ENCODE measurements at places on chromosomes 4 and X.

DNA sequence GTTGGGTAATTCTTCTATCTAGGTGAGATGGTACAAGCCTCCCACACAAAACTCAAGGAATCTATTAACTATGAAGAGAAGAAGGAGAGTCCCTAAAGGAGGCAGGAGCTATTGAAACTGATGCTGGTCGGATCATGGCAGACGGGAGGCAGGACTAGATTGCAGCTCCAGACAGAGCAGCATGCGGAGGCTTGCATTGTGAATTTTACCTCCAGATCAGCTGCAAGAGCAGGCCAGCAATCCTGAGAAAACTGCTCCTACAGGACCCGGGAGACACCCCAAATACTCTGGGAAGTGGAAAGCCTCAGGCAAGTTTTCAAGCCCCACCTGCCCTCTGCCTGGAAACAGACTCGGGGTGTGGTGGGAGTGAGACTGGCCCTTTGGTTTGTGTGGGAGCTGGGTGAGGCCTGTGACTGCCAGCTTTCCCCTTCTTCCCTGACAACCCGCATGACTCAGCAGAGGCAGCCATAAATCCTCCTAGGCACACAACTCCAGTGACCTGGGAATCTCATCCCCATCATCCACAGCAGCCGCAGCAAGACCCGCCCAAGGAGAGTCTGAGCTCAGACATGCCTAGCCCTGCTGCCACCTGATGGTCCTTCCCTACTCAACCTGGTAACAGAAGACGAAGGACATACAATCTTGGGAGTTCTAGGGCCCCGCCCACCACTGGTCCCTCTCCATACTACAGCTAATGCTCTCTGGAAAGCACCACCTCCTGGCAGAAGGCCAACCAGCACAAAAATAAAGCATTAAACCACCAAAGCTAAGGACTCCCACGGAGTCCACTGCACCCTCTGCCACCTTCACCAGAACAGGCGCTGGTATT is 30.9 kb downstream of the GATB start:
- DNase-seq, result no peak

GRCh38 chr4:146787731-146788130 is 149.0 kb downstream of the POU4F2 start:
- no peak for DNase-seq

GRCh38 chr4:155114790-155115189 is 93.6 kb upstream of the NPY2R start:
- DNase-seq, result no peak

DNA sequence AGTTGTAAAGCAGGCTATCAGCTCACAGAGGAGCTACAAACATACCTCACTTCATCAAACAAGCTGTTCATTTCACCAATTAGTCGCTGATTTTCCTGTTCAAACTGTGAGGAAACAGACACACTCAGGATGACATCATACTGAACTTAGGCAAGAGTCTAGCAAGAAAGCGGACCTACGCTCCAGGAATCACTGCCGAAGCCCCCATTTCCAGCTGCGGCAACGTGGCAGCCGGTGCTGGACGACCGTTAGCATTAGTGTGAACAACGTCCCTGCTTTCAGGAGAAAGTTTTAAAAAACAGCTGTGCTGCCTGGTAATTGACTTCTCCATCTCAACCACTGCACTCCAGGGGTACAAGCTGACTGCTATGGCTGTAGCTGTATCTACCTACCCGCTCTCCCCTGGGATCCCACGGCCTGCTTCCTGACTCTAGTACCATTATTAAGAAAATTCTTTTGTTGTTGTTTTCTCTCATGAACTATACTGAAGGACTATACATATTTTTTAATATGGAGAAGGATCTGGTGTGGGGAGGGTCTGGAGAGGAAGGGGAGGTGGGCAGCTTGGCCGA is 38.3 kb downstream of the NSG1 start:
- no peak for DNase-seq

- no peak for DNase-seq
Observed at GRCh38 chr4:30973993-30974392, 253.8 kb downstream of the PCDH7 start.

- DNase-seq, result peak; percentile 50
Observed at GRCh38 chr4:71229477-71230270, 109.1 kb upstream of the SLC4A4 start.

DNA sequence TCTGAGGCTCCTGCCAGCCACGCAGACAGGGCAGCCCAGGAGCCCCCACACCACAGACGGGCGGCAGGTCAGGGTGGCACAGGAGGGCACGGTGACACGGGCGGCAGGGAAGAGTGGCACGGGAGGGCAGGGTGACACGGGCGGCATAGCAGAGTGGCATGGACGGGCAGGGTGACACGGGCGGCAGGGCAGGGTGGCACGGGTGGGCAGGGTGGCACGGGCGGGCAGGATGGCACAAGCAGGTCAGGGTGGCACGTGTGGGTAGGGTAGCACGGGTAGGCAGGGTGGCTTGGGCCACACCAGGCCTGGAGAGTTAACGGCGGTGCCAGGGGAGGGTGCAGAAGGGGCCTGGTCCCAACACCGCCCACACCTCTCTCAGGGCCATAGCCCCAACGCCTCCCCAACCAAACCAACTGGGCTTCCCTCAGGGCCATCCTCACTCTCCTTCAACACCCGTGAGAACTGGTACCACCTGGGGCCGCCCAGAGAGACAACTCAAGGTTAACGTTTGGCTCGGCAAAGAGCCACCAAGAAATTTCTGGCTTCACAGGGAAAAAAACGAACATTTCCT is 3.4 kb downstream of the CTBP1 start:
- DNase-seq, result no peak

- no peak for DNase-seq
Observed at GRCh38 chrX:19183761-19184477, 61.7 kb upstream of the ADGRG2 start.

GRCh38 chr4:907103-907400 is 25.1 kb downstream of the GAK start:
- DNase-seq, result no peak

GRCh38 chr4:96483308-96484030 is 643.6 kb downstream of the PDHA2 start:
- no peak for DNase-seq

- DNase-seq, result no peak
Observed at GRCh38 chr4:73281982-73282381, 23.4 kb upstream of the ANKRD17 start.

GRCh38 chr4:189022440-189023035 is 883.3 kb downstream of the TRIML1 start:
- no peak for DNase-seq

- DNase-seq, result no peak
Observed at GRCh38 chr4:119678761-119679160, 50.2 kb upstream of the PDE5A start.

- no peak for DNase-seq
Observed at GRCh38 chr4:3079694-3080123, 5.2 kb downstream of the HTT start.

DNA sequence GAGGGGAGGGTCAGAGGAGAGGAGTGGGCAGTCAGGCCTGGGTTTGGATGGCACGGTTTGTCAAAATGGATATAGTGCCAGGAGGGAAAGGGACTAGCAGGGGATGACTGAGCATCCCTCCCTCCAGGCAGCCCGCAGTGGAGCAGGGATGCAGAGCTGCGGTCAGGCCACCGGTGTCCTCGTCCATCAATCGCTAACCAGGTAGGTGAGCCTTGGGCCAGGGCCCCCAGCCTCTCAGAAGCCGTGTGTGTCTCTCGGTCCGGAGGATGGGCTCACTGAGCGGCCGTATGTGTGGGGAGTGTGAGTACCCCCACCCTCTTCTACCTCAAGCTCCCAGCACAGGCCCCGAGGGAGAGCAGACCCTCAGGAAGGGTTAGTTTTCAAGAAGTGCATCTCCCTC is 538 bp upstream of the CYTL1 start:
- no peak for DNase-seq

- peak; percentile 36 for DNase-seq
Observed at GRCh38 chr4:98482847-98483806, 175.3 kb downstream of the TSPAN5 start.

- no peak for DNase-seq
Observed at GRCh38 chr4:123941306-123941705, 544.7 kb downstream of the SPRY1 start.

DNA sequence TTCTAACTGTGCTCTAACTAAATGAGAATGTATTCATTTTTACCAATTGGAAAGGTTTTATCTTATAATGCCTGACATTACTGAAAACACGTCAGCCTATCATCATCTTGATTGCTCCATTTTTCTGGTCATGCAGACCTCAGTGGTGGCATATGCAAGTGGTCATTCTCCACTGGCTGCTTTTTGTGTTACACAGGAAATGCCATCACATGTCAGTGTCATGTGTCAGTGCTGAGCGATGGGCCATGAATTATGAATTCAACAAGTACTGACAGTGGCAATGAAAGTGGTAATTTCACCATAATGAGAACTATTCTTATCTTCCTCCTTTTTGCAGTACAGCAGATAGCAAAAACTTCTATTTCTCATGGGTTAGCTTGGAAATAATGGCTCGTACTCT is 190.5 kb downstream of the PACRGL start:
- DNase-seq, result no peak

DNA sequence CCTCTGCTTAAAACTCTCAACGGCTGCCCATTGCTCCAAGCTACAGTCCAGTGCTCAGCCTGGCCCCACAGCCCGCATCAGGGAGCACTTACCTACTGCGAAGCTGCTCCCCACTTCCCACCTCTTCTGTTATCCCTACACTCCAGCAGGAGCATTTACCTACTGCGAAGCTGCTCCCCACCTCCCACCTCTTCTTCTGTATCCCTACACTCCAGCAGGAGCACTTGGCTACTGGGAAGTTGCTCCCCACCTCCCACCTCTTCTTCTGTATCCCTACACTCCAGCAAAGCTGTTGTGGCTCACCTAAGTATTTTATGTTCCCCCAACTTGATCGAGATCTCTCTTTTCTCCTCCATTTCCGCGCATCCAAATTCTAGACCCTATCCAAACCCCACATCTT is 563.3 kb upstream of the ZFP42 start:
- DNase-seq, result no peak

DNA sequence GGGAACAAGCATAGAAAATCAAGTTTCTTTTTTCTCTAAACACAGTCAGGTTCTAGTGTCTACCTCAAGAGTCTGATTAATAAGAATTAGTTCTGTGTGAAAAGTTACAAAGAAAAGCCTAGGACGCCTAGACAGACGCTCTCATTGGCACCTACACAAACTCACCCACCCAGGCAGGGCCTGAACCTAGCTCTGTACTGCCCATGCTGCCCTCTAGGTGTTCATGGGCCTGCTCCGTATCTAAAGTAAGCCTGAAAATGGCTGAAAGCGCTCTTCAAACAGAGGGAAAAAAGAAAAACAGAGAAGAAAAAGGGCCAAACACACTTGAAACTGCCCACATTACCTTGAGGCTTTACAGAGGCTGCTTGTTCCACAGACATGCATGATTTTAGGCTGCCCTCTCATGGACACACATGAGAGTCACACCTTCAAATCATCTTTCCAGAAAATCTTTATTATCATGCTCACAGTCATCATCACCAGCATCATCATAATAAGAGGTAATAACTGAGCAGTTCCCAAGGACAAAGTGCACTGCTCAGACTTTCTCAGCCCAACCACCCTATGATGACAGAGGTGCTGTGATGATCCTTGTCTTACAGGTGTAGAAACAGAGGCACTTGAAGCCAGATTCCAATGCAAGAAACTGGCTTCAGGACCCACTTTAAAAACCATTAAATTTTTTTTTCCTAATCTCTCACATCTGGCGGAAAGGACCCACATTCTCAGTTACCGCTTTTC is 49.6 kb downstream of the MAP7D2 start:
- DNase-seq, result no peak

DNA sequence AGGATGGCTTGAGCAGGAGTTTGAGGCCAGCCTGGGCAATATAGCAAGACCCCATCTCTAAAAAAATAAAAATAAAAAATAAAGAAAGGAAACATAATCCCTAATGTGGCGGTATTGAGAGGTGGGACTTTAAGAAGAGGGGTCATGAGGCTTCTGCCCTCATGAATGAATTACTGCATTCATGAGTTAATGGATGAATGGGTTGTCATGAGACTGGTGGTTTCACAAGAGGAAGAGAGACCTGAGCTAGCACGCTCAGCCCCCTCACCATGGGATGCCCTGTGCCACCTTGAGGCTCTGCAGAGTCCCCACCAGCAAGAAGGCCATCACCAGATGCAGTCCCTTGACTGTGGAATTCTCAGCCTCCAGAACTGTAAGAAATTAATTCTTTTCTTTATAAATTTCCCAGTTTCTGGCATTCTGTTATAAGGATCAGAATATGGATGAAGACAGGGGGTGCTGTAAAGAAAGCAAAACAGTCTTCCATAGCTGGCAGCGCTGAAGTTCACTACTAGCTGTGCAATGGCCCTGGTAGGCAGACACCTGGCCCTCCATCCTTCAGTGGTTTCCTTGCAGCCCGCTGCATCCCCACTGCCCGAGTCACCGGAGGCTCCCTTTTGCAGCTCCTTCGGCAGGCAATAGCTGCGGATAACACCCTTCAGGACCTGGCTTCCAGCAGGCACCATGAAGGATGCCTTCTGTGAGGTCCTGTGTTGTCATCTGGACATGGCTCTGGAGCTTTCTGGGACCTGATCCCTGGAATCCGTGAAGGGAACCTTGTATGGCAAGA is 44.8 kb upstream of the NSG1 start:
- DNase-seq, result no peak

GRCh38 chr4:125985856-125986255 is 671.1 kb downstream of the FAT4 start:
- no peak for DNase-seq

- peak; percentile 31 for DNase-seq
Observed at GRCh38 chr4:80221161-80221560, 23.9 kb downstream of the PRDM8 start.

DNA sequence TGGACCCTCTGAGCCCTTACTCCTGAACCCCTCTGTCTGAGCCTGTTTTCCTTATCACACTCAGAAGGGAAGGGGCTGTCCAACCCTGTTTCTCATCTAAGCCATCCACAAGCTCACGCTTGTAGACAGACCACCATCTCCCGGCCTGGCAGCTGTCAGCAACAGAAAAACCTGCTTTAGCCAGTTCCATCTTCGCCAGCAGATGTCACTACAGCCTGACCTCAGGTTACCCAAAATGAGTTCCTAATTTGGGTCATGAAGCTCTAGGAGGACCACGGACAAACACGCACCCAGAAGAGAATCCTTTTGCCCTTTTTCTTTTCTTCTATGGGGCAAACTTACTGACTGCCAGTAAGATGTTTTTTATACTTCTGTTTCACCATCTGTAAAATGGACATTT is 445.4 kb downstream of the BCOR start:
- DNase-seq, result no peak

DNA sequence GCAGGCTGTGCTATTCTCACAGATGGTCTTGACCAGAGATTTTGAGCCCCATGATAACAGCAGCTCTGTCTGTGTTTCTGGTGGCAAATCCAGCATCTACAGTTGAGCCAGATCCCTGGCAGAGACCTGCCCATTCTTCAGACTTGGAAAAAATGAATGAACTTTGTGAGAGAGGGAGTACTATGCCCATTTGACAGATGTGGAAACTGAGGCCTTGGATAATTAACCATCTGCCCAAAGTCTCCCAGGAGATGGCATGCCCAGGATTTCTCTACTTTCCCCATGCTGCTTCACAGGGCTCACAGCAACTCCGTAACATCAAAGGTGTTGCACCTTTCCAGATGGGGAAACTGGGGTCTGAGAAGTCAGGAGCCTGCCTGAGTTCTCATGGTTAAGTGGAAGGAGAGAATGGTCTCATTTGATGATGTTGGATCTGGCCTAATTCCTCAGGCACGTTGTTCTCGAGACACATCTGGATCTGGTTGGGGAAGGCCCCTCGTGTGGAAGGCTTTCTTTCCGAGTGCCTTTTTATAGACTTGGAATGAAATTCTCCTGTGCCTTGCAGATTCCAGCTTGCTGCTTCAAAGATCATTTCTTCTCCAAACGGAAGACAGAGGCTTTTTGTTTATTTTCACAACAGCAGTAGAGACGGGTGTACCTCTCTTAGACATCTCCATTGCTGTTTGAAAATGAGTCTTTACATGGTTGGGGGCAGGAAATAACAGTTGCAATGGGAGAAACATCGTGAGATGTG is 73.3 kb upstream of the STX18 start:
- DNase-seq, result no peak

Measured in amniotic stem cell (primary cell).